ENCODE measurements at places on chromosomes 3 and 15.

DNA sequence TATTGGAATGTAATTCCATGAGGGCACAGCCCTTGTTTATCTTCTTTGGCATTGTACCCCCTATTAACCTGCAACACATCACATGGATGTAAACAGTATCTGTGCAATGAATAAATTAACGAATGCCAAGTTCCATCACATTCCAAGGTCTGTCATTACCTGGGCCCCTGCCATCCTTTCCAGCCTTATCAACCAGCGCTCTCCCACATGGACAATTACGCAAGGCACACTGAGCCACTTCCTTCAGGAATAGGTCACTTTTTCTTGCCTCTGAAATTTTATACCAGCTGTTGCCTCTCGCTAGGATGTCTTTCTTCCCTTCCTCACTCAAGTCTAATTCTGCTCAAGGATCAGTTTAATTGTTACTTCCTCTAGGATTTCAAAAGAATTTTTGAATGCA lies 1051.8 kb upstream of the CFAP20DC start:
- DNase-seq = no peak

GRCh38 chr3:137764001-137764433 lies at the start of gene SOX14:
SOX14 (plus strand) TSS chr3:137764315; CDS start chr3:137764785, 470 bp downstream.
- DNase-seq = no peak

- no peak for DNase-seq
Measured at GRCh38 chr3:193944518-193944884, 191.4 kb upstream of the HES1 start.

GRCh38 chr15:86610038-86610437 lies 530.4 kb downstream of the AGBL1 start:
- DNase-seq = no peak

DNA sequence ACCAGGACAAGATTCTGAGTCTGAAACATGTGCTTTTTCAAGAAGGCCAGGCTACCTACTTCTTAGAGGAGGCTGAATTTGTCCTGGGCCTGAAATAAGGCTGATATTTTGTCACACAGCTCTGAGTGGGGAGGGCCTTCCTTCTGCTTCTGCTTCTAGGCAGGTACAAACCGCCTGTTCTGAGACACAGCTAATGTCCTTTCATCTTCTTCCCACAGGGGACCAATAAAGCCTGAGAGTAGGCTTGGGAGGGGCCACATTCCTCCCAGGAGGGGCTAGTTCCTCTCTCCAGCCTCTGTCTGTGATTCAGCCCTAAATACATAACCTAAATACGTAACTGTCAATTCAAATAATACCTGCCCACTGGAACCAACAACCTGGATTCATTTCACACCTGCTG lies 34.8 kb downstream of the CRYGS start:
- no peak for DNase-seq

DNA sequence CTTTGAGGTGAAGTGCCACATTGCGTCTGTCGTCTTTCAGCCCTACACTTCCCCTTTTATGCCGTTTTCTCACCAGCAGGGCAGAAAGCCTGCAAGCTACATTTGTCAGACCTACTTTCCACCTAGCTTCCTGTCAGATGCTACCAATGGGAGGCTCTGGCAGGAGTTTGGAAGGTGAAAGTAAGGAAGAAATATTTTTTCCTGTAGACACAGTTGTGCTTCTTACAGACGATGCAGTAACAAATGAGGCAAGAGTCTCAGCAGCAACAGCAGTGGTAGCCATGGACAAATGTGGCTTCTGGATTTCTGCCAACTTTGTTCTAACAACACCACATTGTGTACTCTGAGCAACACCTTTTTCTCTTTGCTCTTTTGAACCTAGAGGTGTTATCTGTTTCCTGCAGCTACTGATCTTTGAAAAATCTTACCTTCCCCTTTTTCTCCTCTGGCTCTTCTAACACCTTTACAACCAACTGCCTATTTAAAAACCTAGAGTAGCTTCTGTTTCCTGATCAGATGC lies 70.6 kb upstream of the STT3B start:
- no peak for DNase-seq

DNA sequence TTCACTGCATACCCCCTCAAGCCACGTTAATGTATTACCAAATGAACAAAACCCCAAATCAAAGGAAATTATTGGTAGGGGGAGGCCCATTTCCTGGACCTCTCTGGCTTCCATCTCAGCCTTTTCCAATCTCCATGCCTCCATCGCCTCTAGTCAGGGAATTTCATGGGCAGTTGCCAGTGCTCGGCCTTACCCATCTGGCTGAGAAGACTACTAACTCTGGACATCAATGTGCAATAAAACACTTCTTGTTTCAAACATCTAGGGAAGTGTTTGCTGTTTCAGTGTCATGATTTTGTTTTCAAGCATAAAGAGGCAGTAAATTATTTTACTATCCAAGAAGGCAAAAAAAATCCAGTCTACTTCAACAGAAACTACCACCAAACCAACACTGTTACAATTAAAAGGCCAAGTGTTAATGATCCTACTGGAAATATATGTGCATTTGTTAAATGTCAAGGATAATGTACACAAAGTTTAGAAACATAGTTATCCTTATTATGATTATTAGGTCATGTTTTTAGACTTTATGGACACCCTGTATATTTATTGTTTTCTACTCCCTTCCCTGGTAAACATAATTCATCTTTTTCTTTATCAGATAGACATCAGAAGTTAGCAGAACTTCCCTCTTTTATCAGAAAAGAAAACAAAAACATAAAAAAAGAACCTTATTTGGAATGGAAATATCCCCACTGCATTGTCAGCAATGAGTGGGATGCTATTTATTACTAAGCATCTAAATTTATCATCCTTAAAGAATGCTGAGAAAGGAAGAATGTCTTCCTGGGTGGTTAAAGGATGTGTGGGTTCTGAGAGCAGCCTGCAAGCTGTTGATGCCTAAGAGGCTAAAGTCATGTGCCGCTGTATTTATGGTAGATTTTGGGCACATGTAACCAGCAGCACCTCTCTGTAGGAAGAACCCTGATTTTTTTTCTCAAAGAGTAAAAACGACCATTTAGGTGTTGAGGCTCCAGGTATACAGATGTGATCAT lies 15.2 kb downstream of the LDHAL6B start:
- no peak for DNase-seq

DNA sequence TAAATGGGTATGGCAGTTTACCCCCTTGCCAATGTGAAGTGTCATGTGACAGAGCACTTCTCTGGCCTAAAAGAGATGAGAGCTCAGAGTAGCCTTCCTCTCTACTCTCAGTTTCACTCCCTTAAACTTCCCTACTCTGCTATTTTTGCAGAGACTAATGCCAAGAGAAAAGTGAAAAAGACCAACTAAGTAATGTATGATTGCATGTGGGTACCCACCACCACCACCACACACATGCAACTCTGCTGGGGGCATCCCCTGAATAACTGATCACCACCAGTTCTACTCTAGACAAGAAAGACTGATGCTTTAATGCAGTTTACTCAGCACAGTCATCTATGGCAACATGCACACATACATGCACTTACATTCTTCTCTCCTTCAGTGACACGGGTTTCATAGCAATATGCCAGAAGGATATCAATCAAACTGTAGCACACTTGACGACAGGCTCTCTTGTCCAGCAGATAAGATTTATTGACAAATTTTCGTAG lies 31.3 kb downstream of the SHQ1 start:
- DNase-seq = no peak

DNA sequence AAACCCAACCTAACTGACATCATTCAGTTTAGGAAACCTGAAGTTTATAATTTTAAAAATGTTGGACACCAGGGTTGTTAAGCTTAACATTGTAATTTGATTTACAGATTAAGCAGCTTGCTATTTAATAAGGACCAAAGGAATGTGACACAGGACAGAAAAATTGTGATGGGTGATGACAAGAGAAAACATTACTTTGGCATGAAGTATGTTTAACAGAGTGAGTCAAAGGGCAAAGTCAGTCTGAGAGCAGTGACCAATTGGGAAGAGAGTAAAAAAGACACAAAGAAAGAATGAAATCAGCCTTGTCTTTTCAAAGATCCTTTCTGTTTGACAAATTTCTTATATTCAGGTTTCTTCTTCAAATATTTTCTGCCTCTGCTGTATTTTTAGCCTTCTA lies 1301.6 kb downstream of the SI start:
- DNase-seq = no peak

DNA sequence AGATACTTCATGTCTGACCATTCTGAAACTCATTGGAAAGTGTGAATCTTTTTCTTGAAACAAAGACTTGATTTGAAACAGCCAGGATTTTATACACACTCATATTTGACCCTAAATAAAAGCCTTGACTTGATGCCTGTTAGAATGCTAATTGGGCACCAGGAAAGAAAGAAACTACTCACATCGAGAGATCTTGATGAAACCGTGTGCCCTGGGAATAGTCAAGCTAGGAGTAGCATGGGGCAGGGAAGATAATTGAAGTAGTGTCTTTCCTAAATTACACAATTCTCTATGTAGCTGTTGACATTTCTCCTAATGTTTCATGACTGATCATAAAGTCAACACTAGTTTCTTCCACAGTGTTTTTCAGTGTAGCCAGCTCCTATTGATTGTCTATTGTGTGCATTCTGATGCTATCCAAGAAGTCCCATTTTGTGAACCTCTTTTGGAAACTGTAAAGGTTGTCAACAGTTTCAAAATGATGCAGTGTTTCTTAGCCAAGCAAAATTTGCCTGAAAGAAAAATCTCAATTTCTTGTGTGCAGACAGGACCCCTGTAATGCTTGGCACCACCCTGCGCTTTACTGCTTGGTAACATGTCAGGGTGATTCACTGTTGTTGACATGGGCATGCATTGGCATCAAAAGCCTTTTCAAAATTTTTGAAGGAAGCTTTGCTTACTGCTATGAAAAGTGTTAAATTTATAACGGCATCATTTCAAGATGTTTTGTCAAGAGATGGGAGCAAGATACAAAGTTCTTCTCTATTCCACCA lies 52.5 kb upstream of the OTOL1 start:
- DNase-seq = no peak

DNA sequence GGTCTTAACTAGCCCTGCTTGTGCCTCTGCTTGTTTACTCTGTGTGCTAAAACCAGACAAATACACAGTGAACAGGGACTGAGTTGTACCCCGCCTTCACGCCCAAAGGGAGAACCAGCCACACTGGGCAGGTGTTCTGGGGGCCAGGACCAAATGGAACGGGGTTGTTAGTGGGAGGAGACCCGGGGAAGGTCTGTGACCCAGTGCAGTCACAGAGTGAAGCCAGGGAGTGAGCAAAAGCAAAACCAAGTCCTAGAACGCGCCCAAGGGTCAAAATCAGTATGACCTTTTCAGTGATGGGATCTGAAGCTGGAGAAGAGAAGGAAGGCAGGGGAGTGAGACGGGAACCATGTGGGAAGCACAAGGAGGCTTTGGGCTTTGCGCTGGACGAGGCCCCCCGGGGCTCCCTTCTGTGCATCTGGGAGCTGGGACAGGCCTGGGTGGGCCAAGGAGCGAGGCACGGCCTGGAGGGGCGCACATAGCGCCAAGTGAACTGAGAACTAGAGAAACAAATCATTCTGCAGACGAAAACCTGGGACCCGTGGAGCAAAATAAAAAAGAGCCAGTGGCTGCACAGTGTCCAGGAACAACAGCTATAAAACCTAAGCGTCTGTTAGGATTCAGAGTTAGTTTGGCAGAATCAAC lies 78.3 kb upstream of the ALDH1A3 start:
- DNase-seq = no peak

DNA sequence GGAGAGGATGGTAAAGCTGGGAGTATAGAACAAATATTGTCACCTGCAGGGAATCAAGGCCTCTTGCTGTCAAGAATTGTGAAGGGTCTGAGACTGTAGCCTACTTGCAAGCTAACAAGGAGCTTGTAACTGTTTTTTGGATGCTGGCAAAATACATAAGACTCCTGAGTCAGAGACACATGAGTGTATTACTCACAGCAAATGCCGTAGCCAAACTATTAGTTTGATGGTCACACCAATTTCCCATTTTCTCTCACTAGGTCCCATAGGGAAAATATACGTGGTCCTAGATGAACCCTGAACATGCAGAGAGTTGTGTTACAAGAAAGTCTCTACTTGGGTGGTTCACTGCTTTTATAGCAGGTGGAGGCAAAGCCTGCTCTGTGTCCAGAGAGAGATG lies 44.7 kb upstream of the LIPC start:
- DNase-seq = no peak

- DNase-seq = no peak
Measured at GRCh38 chr15:56608993-56609392, 124.3 kb downstream of the ZNF280D start.

- no peak for DNase-seq
Measured at GRCh38 chr3:191901741-191902140, 440.8 kb downstream of the PYDC2 start.

DNA sequence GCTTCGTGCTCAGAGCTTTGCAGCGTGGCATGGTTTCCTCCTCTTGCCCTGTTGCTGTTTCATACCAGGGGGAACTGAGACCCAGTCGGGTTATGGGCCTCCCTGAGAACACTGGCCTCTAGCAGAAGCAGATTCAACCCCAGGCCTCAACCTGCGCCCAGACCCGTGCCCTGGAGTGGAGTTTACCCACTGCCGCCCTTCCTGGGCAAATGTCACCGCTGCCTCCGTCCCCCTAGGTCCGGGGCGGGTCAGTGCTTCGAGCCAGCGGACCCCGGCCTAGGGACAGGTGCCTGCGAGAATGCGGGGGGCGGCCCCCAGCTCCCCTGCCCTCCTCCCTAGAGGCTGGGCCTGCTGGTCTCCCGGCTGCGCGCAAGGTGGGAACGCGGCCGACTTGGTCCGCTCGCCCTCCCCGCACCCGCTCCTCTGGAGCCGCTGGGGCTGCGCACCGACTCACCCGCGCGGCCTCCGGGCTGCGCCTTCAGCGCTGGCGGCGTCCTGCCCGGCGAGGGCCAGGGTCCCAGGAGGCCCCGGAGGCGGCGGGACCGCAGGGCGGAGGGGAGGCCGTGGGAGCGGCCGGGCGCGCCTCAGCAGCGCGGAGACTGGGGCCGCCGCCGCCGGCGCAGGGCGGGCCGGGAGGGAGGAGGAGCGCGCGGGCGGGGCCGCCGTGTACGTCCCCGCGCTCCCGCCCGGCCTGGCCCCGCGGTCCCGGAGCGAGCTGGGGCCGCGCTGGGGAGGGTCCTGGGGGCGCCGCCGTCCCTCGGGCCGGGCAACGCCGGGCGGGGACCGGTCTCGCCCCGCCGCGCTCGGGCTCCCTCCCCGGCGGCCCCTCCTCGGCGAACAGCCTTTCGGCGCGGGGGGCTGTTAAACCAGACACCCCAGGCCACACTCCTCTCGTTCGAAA lies at the start of gene PIGZ:
Gene PIGZ (minus strand): TSS at position 601 of the 901 bp plus-strand sequence. CDS start 16,802 bp downstream, outside the sequence.
- DNase-seq = no peak

- no peak for DNase-seq
Measured at GRCh38 chr3:127732879-127733350, 60.2 kb downstream of the ABTB1 start.

- no peak for DNase-seq
Measured at GRCh38 chr3:25448750-25449692, 21.0 kb downstream of the RARB start.

GRCh38 chr3:124078953-124079911 lies 87.3 kb upstream of the ROPN1 start:
- DNase-seq = no peak

DNA sequence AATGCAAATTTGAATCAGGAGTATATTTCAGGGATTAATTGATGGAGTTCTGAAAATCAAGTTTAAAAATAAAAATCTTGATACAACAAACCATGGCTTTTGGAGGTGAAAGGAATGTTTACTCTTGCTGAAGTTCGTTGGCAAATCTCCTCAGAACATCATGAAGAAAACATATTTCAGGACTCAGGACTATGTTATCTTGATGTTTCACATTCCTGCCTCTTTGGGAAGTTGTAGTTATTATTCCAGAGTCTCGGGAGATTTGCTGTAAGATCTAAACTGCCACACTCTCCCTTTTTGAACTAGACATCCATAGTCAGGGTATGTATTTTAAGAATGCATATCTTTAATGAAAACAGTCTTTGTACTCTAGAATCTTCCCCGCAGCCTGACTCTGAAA lies 271.2 kb downstream of the RBMS3 start:
- no peak for DNase-seq
